H1 (cell line): ENCODE measurements at places on chromosomes 5 and 9. TPM values are rescaled to one million over a fixed set of nuclear protein-coding genes. Genes with fewer than 3 reads are reported as not detected.

MPDZ gene
- total RNA-seq = 39.4 and 40.3 TPM in 2 replicates

FOXI1 gene
- total RNA-seq = not detected in 2 replicates

TNIP1 gene
- total RNA-seq = 31.9 and 33.9 TPM in 2 replicates

DNA sequence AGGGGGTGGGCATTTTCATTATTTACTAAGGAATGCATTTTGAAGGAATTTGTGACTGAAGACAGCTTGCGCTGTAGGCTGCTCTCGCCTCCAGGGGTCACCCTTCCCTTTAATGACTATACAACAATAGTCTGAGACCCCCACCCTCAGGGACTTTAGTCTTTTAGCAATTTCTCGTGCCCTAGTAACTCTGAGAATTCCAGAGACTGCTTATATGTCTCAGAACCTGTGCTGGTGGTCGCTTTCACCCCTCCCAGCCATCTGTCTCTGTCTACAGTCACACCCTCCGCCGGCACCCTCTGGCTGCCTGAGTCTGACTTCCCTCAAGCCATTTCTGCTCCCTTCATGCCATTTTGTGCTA lies 671.4 kb downstream of the NR2F1-AS1 start:
- peak; percentile 65 for DNase-seq
- peaks cover 22% of the 10 kb centered on the region; the same call in 1 of the 2 replicates for H3K4me1 ChIP-seq
- no peaks in the 10 kb centered on the region for H3K27me3 ChIP-seq
- H3K36me3 ChIP-seq = no peaks in the 10 kb centered on the region
- no peak overlapping the region for H3K27ac ChIP-seq

- no peak for DNase-seq
- H3K4me1 ChIP-seq = no peaks in the 10 kb centered on the region
- no peaks in the 10 kb centered on the region for H3K27me3 ChIP-seq
- no peak overlapping the region for H3K4me3 ChIP-seq
- H3K36me3 ChIP-seq = no peaks in the 10 kb centered on the region
- H3K27ac ChIP-seq = no peak overlapping the region
These were observed 237.0 kb downstream of the PAPPA start for GRCh38 chr9:116390303-116391228.

GRCh38 chr9:104856413-104856941 lies 71.5 kb downstream of the ABCA1 start:
- no peaks in the 10 kb centered on the region for H3K36me3 ChIP-seq
- no peaks in the 10 kb centered on the region; the same call in 1 of the 2 replicates for H3K4me1 ChIP-seq
- H3K27me3 ChIP-seq = no peaks in the 10 kb centered on the region
- H3K4me3 ChIP-seq = no peak overlapping the region

- no peaks in the 10 kb centered on the region for H3K27me3 ChIP-seq
- no peak overlapping the region for H3K27ac ChIP-seq
- H3K4me3 ChIP-seq = no peak overlapping the region
- H3K4me1 ChIP-seq = no peaks in the 10 kb centered on the region
These were observed 97.9 kb upstream of the RANBP6 start for GRCh38 chr9:6113312-6113711.

- no peak for DNase-seq
- H3K27me3 ChIP-seq = no peaks in the 10 kb centered on the region
- H3K27ac ChIP-seq = no peak overlapping the region
- no peaks in the 10 kb centered on the region for H3K36me3 ChIP-seq
These were observed 40.3 kb downstream of the RGMB start for GRCh38 chr5:98813755-98814154.

- no peaks in the 10 kb centered on the region for H3K27me3 ChIP-seq
- no peak for DNase-seq
- no peaks in the 10 kb centered on the region for H3K4me1 ChIP-seq
- H3K36me3 ChIP-seq = no peaks in the 10 kb centered on the region
These were observed 123.9 kb upstream of the HAPLN1 start for GRCh38 chr5:83844449-83845068.

DNA sequence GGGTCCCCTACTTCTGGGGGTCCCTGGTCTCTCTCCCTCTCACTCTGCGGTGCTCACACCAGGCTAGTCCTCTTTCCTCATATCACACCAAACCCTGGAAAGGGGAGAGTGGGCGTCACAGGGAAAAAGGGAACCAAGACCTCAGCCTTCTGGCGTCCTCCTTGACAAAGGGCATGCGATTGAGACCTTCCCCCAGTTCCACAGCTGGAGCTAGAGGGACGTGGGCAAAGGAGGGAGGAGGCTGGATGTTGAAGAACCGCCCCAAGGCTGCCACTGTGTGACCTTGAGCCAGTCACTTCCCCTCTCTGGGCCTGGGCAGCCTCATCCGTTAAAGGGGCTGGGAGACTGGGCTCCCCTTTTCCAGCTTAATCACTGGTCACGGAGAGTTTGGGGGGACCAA lies 18.5 kb upstream of the TOR2A start:
- no peaks in the 10 kb centered on the region for H3K36me3 ChIP-seq
- peaks cover 3% of the 10 kb centered on the region for H3K27me3 ChIP-seq
- DNase-seq = no peak

DNA sequence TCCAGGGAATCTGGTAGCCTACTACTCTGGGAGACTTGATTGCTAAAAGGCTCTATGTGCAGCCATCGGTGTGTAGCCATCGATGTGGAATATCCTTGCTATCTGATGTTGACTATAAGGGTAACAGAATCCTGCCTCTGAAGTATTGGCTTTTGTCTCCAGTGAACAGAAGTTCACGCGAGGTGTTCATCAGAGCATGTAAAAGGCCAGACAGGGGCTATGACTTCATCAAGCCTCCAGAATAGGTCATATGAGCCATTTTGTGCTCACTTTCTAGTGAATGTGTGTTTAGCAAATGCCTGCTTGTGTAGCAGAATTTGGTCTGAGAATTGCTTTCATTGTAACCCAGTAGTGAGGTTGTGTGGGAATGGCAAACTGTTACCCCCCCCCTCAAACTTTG lies 66.8 kb upstream of the RAD23B start:
- H3K36me3 ChIP-seq = no peaks in the 10 kb centered on the region
- H3K27me3 ChIP-seq = no peaks in the 10 kb centered on the region
- no peak overlapping the region for H3K27ac ChIP-seq
- no peak overlapping the region for H3K4me3 ChIP-seq
- no peak for DNase-seq

- no peak for DNase-seq
- H3K27me3 ChIP-seq = no peaks in the 10 kb centered on the region
- no peaks in the 10 kb centered on the region for H3K36me3 ChIP-seq
- H3K4me3 ChIP-seq = no peak overlapping the region
These were observed 148.2 kb upstream of the CHD1 start for GRCh38 chr5:99076723-99077640.

DNA sequence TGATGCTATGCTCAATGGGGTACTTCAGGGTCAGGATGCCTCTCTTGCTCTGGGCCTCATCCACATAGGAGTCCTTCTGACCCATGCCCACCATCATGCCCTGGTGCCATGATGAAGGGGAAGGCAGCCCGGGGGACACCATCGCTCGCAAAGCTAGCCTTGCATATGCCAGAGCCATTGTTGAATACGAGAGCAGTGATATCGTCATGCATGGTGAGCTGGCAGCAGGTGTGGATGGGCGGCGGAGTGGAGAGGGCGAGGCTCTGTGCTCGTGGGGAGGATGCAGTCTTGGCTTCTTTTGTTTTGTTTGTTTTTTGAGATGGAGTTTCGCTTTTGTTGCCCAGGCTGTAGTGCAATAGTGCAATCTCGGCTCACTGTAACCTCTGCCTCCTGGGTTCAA lies 17.2 kb upstream of the SPZ1 start:
- H3K4me1 ChIP-seq = no peaks in the 10 kb centered on the region
- no peak overlapping the region for H3K4me3 ChIP-seq
- no peak overlapping the region for H3K27ac ChIP-seq

DNA sequence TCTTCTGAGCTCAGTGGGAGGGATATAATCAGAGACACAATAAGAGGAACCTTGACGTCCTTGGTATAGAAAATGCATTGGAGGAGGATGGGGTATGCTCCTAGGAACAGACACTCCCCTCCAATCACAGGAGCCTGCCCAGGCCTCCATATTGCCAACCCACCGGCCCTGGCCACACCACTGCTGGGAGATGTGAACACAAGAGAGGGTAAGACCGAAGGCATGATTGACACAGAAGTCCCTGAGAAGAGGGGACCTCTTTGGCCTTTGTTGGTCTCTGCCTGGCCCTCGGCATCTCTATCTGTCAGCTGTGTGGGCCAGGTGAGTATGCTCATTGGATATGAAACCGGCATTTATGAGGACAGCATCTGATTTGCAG lies 62.0 kb downstream of the CRB2 start:
- no peak overlapping the region for H3K4me3 ChIP-seq
- no peak for DNase-seq
- no peak overlapping the region for H3K27ac ChIP-seq
- H3K4me1 ChIP-seq = peaks cover 16% of the 10 kb centered on the region
- H3K27me3 ChIP-seq = no peaks in the 10 kb centered on the region

DNA sequence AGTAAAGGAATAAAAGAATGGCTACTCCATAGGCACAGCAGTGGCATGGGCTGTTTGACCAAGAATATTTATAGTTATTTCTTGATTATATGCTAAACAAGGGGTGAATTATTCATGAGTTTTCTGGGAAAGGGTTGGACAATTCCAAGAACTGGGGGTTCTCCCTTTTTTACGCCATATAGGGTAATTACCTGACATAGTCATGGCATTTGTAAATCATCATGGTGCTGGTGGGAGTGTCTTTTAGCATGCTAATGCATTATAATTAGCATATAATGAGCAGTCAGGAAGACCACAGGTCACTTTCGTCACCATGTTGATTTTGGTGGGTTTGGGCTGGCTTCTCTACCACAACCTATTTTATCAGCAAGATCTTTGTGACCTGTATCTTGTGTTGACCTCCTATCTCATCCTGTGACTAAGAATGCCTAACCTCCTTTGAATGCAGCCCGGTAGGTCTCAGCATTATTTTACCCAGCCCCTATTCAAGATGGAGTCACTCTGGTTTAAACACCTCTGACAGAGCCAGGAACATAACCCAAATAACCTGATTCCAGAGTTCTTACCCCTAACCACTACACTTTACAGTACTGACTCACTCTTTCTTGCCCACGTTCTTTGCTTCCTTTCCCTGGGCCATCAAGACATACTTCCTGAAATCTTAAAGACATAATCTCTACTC lies 25.0 kb upstream of the MRPS30 start:
- no peak overlapping the region for H3K27ac ChIP-seq
- H3K36me3 ChIP-seq = peaks cover 6% of the 10 kb centered on the region; the same call in 1 of the 2 replicates
- DNase-seq = no peak
- no peaks in the 10 kb centered on the region for H3K4me1 ChIP-seq
- H3K4me3 ChIP-seq = no peak overlapping the region
- H3K27me3 ChIP-seq = no peaks in the 10 kb centered on the region
